NCI-H1105 (cell line): ENCODE measurements at places on chromosomes 12 and 14.

- DNase-seq: no peak
Observed at GRCh38 chr12:92827836-92828431, 101.2 kb downstream of the EEA1 start.

- DNase-seq: no peak
Observed at GRCh38 chr12:75831402-75831801, 200.2 kb downstream of the PHLDA1 start.

- no peak for DNase-seq
Observed at GRCh38 chr12:45220969-45221368, 5.1 kb downstream of the ANO6 start.

DNA sequence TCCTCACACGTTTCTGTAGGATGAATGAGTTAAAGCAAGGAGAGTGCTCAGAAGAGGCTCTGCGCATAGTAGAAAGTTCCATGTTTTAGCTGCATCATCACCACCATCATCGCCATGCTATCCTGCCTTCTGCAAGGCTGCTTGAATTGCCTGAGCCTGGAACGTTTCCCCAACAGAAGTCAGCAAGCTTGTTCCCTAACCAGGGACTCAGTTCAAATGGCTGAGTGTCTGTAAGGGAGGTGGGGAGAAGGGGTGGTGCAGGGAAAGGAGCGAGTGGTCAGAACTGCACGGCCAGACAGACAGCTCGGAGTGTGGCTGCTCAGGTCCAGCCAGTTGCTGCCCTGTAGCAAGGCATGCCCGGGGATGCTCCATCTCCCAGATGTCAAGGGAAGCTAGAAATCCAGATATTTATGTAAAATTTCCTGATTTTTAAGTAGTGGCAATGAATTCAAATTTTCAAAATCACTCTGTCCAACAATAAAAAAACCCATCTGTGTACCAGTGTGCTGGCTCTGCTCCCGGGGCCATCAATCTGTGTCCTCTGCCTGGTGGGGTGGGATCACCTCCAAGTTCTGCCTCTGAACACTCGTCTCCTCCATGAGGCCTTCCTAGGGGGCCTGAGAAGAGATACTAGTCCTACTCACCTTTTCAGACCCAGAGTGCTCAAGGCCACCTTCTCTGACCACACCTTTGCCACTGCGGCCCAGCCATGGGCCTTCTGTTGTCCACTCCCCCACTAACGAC, 162.7 kb downstream of the FOXN3 start:
- DNase-seq: no peak
